ENCODE measurements at places on chromosomes 2 and 18.
A peak's percentile ranks its signal among the peaks of the same experiment; 100 is the strongest.

DNA sequence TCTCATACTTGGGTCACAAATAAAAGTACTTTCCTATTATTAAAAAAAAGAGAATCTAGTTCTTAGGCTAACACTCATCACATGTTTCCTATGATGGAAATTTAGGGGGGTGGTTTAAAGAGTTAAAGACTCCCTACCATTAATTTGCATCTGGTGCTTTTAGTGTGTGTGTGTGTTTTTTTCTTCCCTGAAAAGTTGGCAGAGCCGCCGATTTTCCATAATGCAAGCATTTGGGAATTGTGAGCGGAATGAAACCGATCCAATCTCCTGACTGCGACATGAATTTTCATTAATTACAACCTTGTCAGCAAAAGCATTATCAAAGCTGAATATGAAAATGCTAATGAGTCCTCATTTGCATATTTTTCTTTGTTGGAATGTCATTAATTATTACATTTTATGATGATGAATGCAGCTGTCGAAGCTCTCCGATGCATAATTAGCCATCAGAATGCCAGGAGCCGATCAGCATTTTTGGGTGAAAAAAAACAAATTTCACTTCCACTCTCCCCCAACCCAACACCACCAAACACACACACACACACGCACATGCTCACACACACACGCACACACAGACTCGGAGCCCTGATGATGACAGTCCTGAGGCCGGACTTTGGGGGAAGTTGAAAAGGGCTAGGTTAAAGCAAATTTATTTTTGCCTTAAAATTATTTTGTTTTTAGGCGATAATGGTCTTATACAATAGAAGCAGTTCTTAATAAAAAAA, 165.4 kb downstream of the TCF4 start:
- DNase-seq = no peak

- no peak for DNase-seq
Observed at GRCh38 chr18:57210107-57210715, 63.3 kb downstream of the BOD1L2 start.

GRCh38 chr18:10086458-10087210, 172.8 kb downstream of the VAPA start:
- no peak for DNase-seq

DNA sequence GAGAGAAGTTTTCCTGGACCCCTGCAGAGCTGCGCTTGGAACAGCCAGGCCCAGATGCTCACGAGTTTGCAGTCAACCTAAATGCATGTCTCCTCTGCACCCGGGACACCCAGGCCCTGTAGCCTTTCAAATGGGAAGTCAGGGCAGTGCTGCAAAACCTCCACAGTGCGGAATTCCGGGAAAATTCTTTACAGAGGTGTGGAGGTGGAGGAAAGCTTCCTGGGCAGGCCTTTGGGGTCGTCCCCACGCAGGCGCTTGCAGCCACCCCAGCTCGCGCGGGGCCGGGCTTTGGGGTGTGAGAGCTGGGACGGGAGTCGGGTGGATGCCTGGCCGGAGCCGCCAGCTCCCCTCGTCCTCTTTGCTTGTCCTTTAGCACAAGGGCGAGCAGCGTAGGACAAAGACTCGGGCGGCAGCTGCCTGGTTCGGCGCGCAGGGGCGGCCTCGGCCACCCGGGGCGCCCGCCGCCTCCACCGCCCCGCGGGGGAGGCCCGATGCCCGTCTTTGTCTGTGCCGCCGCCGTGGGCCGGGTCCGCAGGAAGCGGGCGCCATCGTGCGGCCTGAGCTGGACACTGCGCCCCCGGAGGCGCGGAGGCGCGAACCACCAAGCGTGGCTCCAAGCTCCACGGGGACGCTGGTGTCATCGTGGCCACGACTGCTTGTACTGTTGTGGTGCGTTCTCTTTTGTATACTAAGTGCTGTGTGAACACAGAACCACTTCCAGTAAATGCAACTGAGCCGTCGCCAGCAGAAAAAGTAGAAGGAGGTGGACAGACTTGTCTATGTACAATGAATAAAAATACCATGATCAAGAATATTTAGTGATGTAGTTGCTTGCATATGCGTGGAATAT, 28.2 kb upstream of the BCL11A start:
- peak; percentile 38 for DNase-seq

- no peak for DNase-seq
Observed at GRCh38 chr2:233039212-233039845, 6.9 kb downstream of the NEU2 start.

DNA sequence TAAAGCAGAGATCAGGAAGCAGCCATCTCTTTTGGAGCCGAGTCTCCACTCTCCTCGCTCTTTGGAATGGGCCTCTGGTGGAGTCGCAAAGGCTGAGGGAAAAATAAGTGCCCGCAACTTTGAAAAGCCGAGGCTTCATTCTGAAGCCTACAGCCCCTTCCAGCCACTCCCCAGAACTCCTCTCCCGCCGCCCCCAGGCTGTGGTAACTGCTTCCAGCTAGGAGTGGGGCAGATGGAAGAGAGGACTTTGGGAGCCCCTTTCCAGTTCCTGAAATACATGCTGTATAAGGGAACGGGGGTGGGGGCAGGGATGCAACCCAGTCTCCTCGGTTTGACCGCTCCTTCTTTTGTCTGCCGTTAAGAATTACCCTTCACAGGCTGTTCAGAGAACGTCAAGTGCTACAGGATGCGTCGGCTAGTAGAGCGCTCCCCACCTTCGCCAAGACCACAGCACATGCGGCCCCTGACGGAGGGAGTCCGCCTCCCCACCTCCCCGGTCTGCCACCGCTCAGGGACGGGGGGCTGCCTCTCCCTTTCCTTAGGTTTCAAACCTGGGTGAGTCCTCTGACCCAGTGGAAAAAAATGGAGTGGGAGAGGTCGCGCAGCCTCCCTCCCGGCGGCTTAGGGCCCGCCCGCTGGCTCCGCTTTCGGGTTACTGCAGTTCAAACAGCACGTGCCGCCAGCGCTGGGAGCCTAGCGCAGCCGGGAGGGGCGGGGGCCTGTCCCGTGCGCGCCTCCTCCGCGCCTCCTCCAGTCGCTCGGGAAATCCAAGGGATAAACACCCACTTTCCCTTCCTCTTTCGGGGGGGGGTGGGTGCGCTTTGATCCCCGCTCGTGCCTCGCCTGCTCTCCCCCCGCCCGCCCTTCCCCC, 4.9 kb downstream of the CYP26B1 start:
- DNase-seq = no peak

DNA sequence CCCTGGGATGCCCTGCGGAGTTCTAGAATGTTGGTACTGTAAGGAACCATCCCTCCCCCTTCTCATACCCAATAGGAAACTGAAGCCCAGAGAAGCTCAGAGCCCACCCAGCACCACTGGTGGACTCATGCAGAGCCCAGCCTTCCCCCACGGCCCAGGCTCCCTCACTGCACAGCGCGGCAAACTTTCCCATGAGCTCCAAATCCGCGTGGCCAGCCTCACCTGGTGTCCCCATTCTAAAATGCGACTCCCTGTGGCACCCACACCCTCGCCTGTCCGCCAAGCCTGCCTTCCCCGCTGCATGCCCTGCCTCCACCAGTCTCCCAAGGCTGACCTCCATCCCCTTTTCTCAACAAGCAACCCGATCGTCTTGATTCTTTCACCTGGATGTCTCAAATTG, 51.1 kb downstream of the PTGR3 start:
- DNase-seq = no peak

DNA sequence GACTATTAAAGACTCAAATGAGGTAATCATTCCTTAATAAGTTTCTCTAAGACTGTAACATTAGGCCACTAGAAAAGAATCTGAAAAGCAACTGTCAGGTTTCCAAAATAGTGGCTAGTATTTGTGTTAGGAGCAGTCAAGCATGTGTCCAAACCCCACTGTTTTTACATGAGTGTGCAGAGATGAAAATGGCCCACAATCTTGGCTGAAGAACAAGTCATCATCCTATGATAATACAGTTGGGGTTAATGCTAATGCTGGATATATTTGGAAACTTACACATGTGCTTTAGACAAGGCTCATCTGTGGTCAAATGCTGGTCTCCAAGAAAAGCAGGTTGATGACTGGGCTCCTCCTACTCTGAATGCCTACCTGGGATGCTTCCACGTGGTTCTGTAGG, 73.6 kb downstream of the MAIP1 start:
- no peak for DNase-seq

DNA sequence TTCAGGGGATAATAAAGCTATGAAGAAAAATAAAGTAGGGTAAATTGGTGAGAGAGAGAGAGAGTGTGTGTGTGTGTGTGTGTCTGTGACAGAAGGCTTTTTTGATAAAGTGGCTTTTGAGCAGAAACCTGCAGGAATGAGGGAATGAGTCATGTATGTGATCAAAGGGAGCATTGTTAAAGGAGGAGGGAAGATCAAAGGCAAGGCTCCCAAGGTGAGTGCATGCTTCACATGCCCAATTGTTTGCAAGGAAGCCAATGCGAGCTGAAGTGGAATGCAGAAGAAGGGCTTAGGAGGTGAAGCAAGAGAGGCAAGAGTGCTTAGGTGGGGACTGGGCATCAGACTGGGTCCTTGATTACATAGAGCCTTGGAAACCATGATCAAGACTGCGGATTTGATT, 96.8 kb downstream of the DNAH6 start:
- no peak for DNase-seq

- DNase-seq = no peak
Observed at GRCh38 chr2:189249171-189249570, 69.6 kb upstream of the COL5A2 start.

GRCh38 chr18:44309185-44309584, 371.5 kb upstream of the SETBP1 start:
- no peak for DNase-seq

DNA sequence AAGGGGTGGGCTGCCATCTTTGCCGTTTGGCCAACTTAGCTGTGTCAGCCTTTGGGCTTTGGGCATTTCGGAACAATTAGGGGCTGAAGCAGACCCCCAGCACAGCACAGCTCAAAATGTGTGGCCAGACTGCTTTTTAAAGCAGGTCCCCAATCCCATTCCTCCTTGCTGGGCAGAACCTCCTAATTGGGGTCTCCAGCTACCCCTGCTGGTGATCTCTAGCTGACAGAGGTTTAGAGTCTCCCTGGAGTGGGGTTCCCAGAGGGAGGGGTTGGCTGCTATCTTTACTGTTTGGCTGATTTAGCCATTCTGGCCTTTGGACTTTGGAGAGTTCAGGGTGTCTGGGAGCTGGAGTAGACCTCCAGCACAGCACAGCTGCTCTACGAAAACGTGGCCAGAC, 71.5 kb upstream of the LHCGR start:
- DNase-seq = no peak

DNA sequence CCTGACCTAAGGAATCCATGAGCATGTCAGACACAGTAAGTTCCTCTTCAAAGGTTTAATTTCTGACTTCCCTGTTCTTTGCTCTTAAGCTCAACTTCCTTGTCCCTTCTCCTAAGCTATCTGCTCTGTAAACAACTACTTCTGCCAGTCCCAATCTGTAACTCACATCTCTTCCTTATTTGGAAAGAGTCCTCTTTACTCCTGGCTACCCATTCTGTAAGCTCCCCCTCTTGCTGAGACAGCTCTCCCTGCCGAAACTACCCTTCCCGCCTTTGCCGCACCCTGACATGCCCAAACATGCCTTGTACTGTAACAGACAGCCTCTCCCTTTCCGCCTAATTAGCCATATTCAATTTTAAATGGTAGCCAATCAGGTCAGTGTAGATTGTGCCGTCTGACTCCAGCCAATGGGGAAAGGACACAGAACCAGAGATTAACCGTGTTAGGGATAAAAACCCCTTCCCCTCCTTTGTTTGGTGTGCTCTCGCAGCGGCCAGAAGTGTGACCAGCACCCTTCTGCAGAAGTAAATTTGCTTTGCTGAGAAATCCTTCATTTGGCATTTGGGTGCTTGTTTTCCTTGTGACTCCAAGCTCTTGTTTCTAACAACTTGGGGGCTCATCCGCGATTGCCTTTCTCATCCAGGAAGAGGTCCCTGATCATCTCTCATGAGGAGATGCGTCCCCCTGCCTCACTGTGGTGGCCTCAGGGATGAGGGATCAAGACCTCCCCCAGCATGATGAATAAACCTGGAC, 49.0 kb downstream of the PIAS2 start:
- no peak for DNase-seq

DNA sequence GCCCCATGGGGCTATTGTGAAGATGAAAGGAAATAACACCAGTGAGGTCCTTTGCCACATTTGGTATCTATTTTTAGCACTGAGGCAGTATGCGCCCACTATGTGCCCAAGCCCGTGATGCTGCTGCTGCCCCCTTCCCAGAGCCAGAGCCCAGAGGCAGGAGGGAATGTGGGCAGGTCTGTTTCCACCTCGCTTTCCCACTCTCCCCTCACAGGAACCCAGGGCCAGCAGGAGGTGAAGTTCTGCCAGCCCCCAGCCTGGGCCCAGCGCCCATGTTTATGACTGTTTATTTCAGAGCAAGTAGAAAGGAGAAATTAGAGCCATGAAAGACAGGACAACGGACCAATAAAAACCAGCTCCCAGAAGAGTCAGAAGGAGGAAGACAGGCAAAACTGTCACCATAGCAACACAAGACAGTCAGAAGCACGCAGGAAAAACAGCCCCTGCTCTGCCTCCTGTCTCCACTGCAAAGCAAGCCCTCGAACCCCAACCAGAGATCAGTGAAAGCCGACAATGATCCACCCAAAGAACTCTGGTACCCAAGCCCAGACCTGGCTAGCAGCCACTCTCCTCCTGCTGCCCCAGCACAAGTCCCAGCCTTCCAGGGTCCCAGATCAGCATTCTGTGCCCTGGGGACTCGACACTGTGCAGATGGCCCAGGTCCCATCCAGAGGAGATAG, 1.4 kb downstream of the CYRIA start:
- no peak for DNase-seq

DNA sequence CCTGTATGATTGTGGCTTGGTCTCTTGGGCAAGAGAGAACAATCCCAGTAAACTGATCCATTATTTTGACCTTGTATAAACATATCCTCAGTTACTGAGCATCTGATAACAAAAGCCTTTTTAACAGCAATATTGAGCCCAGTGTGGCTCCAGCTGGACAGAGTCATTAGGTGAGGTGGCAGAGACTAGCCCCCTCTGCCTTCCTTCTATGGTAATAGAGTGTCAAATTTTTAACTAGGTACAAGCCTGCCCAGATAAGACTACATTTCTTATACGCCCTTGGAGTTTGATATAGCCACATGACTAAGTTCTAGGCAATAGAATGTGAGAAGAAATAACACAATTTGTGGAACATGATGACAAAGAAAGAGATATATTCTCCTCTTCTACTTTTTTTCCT, 56.2 kb downstream of the HNMT start:
- DNase-seq = no peak

DNA sequence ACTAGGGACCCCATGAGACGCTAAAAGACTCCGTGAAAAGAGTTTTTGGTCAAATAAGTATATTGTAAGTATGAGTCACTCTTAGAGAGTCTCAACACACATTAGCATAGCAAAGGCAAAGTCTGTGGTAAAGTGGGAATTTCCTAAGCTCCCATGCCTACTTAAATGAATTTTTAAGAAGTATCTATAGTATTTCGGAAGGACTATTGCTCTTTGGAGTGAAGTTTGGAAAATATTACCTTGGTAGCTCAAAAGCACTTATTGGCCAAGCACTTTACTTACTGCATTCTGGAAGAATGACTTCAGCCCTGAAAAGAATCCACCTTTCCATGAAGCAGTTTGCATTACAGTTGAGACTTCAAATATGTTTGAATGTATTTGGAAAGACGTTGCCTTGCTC, 57.1 kb downstream of the CAVIN2 start:
- DNase-seq = no peak

- DNase-seq = no peak
Observed at GRCh38 chr2:209253544-209253943, 170.3 kb upstream of the MAP2 start.

GRCh38 chr2:49845671-49846070, 691.4 kb upstream of the FSHR start:
- DNase-seq = no peak

Measured in stimulated activated CD4-positive, alpha-beta T cell treated with anti-CD3 and anti-CD28 coated beads, Interleukin-1b, Interleukin-23, amount 100 ng/mL, for 1 hour (primary cell).